ENCODE measurements at places on chromosomes 7 and 10. TPM values are rescaled to one million over a fixed set of nuclear protein-coding genes. Genes with fewer than 3 reads are reported as not detected.

Gene SEMA4G
- total RNA-seq = 8.5 TPM

Gene LAMTOR4
- 83.1 TPM for total RNA-seq

Gene NEUROG3
- not detected for total RNA-seq

Gene LUC7L2
- 60.2 TPM for total RNA-seq

Gene MSANTD7
- 16.6 TPM for total RNA-seq

Gene IFIT2
- total RNA-seq = 8.4 TPM

Gene TAC1
- total RNA-seq = 1.1 TPM

Gene FAM25G
- not detected for total RNA-seq

Gene CCAR1
- 45.4 TPM for total RNA-seq

Gene CDC123
- total RNA-seq = 86.2 TPM

Gene TFAM
- total RNA-seq = 26.9 TPM

Gene HKDC1
- total RNA-seq = 9.2 TPM

Gene ASB15
- total RNA-seq = 4.4 TPM

Measured in metanephros (tissue), 2 donors.